HCT116 (cell line): ENCODE measurements at places on chromosomes 11 and 22.
A peak's percentile ranks its signal among the peaks of the same experiment; 100 is the strongest.

DNA sequence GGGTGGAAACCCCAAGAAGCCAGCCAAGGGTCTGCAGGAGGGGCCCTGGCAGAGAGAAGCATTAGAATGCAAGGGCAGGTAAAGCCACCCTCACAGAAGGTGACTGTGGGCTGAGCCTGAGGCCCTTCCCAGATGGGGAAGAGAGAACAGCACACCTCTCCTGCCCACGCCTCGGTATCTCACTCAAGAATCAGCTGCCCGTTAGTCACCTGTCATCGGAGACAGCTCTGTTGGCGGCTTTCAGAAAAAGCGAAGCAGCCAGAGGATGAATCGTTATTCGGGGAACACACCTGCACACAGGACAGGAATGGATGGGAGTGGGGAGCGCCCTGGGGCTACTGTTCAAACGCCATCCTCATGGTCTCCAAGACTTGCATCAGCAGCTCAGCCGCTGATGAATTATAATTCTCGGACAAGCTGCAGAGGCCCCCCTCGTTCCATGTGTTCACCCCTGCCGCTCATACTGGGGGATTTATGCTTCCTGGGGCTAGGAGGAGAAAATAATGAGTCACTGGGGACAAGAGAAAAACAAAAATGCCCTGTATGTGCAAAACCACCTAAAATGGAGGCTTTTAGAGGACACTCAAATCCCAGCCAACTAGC lies 21.6 kb upstream of the TMA7B start:
- peaks cover 47% of the 10 kb centered on the region for H3K27me3 ChIP-seq
- H3K4me3 ChIP-seq = no peak overlapping the region
- no peak for DNase-seq
- H3K27ac ChIP-seq = no peak overlapping the region
- no peaks in the 10 kb centered on the region for H3K4me1 ChIP-seq

- H3K4me1 ChIP-seq = peaks cover 16% of the 10 kb centered on the region
- no peak overlapping the region for H3K27ac ChIP-seq
- DNase-seq = no peak
- no peaks in the 10 kb centered on the region for H3K27me3 ChIP-seq
Measured at GRCh38 chr11:119319700-119320239, 2.8 kb upstream of the MCAM start.

DNA sequence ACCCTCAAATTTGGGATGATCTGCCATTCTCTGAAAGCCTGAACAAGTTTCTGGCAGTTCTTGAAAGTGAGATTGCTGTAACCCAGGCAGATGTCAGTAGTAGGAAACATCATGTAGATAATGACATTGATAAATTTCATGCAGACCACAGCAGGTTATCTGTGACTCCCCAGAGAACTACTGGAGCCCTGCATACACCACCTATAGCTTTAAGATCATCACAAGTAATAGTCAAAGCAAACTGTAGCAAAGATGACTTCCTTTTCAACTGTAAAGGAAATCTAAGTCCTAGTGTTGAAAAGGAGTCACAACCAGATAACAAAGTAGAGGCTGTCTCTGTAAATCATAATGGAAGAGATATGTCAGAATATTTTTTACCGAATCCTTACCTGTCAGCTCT lies 31.0 kb downstream of the DDIAS start:
- H3K4me3 ChIP-seq = no peak overlapping the region
- no peak for DNase-seq
- peaks cover 8% of the 10 kb centered on the region for H3K36me3 ChIP-seq
- no peak overlapping the region for H3K27ac ChIP-seq
- H3K4me1 ChIP-seq = no peaks in the 10 kb centered on the region
- H3K27me3 ChIP-seq = no peaks in the 10 kb centered on the region

DNA sequence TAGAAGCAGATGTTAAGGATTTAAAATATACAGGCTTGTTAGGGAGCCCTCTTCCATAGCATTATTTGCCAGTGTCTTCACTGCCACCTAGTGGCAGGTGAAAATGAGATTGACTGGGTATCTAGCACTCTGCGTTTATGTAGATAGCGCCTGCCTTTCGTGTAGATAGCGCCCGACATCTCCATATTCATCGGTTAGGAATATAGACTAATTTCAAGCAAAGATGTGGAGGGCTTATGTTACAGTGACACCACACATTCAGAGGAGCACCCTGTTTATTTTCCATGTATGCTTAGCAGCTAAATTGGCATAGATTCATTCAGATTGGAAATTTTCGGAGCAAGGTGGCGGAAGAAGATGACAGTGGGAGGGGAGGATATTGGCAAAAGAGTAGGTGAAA lies 72.0 kb downstream of the SLC5A12 start:
- peak; percentile 3 for DNase-seq
- no peaks in the 10 kb centered on the region for H3K4me1 ChIP-seq
- no peak overlapping the region for H3K27ac ChIP-seq
- H3K36me3 ChIP-seq = no peaks in the 10 kb centered on the region
- no peaks in the 10 kb centered on the region for H3K27me3 ChIP-seq

GRCh38 chr11:57566905-57567514 lies 462 bp downstream of the UBE2L6 start:
- H3K27ac ChIP-seq = no peak overlapping the region; the same call in 1 of the 2 replicates
- H3K4me3 ChIP-seq = peak overlapping the region; percentile 66
- no peaks in the 10 kb centered on the region for H3K36me3 ChIP-seq
- H3K27me3 ChIP-seq = no peaks in the 10 kb centered on the region

- H3K27me3 ChIP-seq = no peaks in the 10 kb centered on the region
- peak; percentile 36 for DNase-seq
- H3K36me3 ChIP-seq = no peaks in the 10 kb centered on the region
- H3K4me3 ChIP-seq = no peak overlapping the region
- H3K27ac ChIP-seq = no peak overlapping the region
Measured at GRCh38 chr11:32231909-32232493, 141.1 kb downstream of the RCN1 start.
